ENCODE measurements at places on chromosomes 4 and X.

- no peak for DNase-seq
These were observed 134.4 kb upstream of the INTU start for GRCh38 chr4:127498366-127498765.

GRCh38 chr4:147195386-147195785 lies 249.7 kb upstream of the TTC29 start:
- no peak for DNase-seq

GRCh38 chrX:136525738-136526606 lies 6.0 kb upstream of the VGLL1 start:
- DNase-seq: no peak

DNA sequence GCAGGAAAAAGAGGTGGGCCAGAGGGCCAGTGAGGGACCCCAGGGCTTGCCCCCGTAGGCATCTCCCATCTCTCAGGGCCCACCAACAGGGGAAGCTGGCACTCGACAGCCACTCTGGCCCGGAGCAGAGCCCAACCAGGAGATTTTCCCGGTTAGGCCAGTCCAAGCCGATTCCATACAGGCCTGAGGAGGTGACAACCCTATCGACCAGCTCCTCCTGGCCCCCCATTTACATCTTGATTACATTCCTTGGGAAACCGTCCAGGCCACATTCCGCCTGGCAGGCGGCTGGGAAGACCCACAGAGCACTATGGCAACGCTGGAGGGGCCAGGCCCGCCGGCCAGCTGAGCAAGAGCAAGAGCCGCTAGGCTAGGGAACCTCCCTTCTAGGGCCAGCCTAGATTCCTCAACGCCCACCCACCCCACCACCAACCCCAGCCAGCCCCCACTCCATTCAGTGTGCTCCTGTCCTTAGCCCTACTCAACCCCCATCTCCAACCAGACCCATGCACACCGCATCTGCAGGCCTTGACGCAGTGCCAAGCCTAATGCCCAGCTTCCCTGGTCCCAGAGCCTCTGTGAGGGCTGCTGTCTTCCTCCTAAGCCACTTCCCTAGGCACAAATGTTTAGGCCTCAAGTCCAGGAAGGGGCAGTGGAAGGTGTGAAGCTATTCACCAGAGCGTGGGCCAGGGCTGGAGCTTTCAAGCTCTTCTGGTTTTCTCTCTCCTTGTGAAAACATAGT lies 161.2 kb downstream of the EFNB1 start:
- DNase-seq: no peak

GRCh38 chr4:145487631-145488030 lies 6.0 kb downstream of the SMAD1 start:
- DNase-seq: peak; percentile 56

DNA sequence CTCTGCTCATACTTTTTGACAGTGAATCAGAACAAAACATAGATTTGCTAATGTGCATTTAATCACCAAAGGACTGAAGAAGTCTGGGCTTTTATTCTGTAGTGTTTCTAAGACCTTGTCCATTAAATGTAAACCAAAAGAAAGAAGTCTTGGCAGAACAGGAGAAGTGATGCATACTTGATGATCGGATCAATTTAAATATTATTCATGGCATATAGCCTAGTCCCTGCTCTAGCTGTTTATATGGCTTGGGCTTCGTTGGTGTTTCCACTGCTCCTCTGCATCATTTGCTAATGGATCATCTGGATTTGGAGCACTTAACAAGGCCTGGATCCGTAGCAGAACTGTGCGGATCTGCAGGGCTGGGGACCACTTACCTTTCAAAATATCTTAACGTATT lies 566.6 kb downstream of the GALNTL6 start:
- no peak for DNase-seq
